GM23248 (cell line): ENCODE measurements at places on chromosomes 13 and 19. TPM values are rescaled to one million over a fixed set of nuclear protein-coding genes. Genes with fewer than 3 reads are reported as not detected.
A peak's percentile ranks its signal among the peaks of the same experiment; 100 is the strongest.

The CATSPERD gene
- total RNA-seq: 0.22 TPM in 1 of 2 replicates, not detected in the other

The SIGLECL1 gene
- not detected in 2 replicates for total RNA-seq

The SHFL gene
- total RNA-seq: 30.6 and 33.0 TPM in 2 replicates

The NOTCH3 gene
- 66.1 and 66.9 TPM in 2 replicates for total RNA-seq

GRCh38 chr13:87122551-87122950 lies 548.6 kb upstream of the SLITRK5 start:
- DNase-seq: peak; percentile 76

GRCh38 chr13:33194820-33195692 lies 90.5 kb downstream of the STARD13 start:
- DNase-seq: peak; percentile 84

DNA sequence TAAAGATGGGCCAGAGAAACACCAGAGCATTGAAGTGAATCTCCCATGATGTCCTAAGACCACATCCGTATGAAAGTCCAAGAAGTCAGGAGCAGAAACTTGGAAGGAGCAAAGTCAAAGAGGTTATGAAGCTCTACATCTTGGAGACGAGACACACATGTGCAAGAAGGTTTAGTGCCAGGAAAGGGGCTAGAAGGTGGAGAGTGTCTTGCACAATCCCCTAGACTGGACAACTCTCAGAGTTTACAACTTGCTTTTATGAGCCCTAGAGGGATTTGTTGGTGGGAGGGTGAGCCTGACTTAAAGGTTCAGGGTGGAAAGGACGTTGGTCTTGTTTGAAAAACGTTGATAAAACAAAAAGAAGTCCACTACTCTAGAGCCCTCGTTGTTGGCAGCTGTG lies 150.6 kb downstream of the GPC6 start:
- no peak for DNase-seq

DNA sequence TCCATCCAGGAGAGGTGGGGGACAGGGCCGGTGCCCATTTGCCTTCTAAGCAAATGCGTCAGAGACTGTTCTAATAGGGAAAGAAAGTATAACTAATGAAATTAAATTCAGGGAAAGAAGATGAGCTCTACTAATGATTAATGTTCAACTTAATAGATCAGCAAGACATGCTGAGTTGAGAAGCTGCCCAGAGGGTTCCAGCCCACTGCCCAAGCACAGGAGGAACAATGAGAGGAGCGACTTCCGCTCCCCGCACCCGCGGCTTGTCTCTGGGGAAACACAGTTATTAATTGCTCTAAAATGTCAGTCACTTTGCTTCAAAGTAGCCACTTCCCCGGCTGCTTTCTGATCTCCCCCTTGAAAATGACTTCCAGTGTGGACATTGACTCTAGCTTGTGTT lies 331.3 kb downstream of the UQCRFS1 start:
- no peak for DNase-seq

DNA sequence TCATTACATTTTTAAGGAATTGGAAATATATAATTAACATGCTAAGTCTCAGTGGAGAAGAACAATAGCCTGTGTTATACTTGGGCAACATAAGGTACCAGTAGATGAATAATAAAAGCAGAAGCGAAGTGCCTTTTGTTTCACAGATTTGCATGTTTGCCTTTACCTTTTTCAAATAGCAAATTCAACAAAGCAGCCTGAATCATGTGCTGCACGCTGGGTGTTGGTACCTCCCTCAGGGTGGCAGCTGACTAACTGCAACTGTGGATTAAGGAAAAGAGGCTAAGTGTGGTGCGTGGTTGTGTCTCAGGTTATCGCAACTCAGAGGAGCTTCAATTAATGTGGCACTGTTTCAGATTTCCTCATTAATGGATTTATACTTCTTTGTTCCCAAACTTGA lies 189.0 kb downstream of the LMO7 start:
- DNase-seq: no peak
